Nasal cavity respiratory epithelium epithelial cell of viscerocranial mucosa (primary cell): ENCODE measurements at places on chromosomes 16 and 17. TPM values are rescaled to one million over a fixed set of nuclear protein-coding genes. Genes with fewer than 3 reads are reported as not detected.

The KIF1C gene
- 102 and 188 TPM in 2 replicates for total RNA-seq

The NECAB2 gene
- total RNA-seq, result not detected in 2 replicates

The STX8 gene
- total RNA-seq, result 80.3 and 115 TPM in 2 replicates

The REXO5 gene
- total RNA-seq, result 1.4 and 1.7 TPM in 2 replicates

The HGS gene
- total RNA-seq, result 72.5 and 120 TPM in 2 replicates

The SDK2 gene
- 4.4 and 41.1 TPM in 2 replicates for total RNA-seq

The GPR179 gene
- total RNA-seq, result under 0.01 and 0.14 TPM in 2 replicates

The KRT17 gene
- total RNA-seq, result 27,930 and 28,043 TPM in 2 replicates

The ARMC5 gene
- total RNA-seq, result 7.2 and 14.9 TPM in 2 replicates

The KRTAP1-5 gene
- total RNA-seq, result not detected in 2 replicates

The SLC6A2 gene
- total RNA-seq, result 1.0 and 1.4 TPM in 2 replicates

The TCAP gene
- under 0.01 and 0.36 TPM in 2 replicates for total RNA-seq

The HEXIM2 gene
- 3.4 TPM in 2 replicates for total RNA-seq

The PIRT gene
- total RNA-seq, result not detected in 2 replicates

The ITGB3 gene
- total RNA-seq, result 0.34 and 1.2 TPM in 2 replicates

The ANKRD40CL gene
- not detected in 2 replicates for total RNA-seq

The ADAM11 gene
- under 0.01 TPM in 2 replicates for total RNA-seq

The COPZ2 gene
- 9.6 and 10.3 TPM in 2 replicates for total RNA-seq
